ENCODE measurements at places on chromosomes 1 and 21. TPM values are rescaled to one million over a fixed set of nuclear protein-coding genes. Genes with fewer than 3 reads are reported as not detected.

The LCE1C gene
- not detected for total RNA-seq

The CELSR2 gene
- total RNA-seq = 14.2 TPM

The DNASE2B gene
- not detected for total RNA-seq

The ASPM gene
- 39.6 TPM for total RNA-seq

The DYRK1A gene
- total RNA-seq = 23.6 TPM

The OR2L2 gene
- total RNA-seq = not detected

The KLHDC7A gene
- total RNA-seq = 0.98 TPM

The KCNA3 gene
- total RNA-seq = not detected

The ANKRD65 gene
- 2.7 TPM for total RNA-seq

The PTPRC gene
- not detected for total RNA-seq

The RIPK4 gene
- 20.2 TPM for total RNA-seq

The KLHL20 gene
- 6.7 TPM for total RNA-seq

The GABRD gene
- not detected for total RNA-seq

The GNAT2 gene
- not detected for total RNA-seq

The DCST1 gene
- not detected for total RNA-seq

Measured in epithelial cell of proximal tubule (primary cell).